ENCODE measurements at places on chromosomes 1 and 21. TPM values are rescaled to one million over a fixed set of nuclear protein-coding genes. Genes with fewer than 3 reads are reported as not detected.

The SLC30A10 gene
- 0.07 TPM for polyA plus RNA-seq

The MLLT11 gene
- 25.4 TPM for polyA plus RNA-seq

The MAP10 gene
- polyA plus RNA-seq = 6.4 TPM

The C1orf115 gene
- 27.9 TPM for polyA plus RNA-seq

The KPNA6 gene
- polyA plus RNA-seq = 32.2 TPM

The C1orf226 gene
- 15.9 TPM for polyA plus RNA-seq

The RAB25 gene
- 62.7 TPM for polyA plus RNA-seq

The NUAK2 gene
- polyA plus RNA-seq = 5.8 TPM

The ELAVL4 gene
- polyA plus RNA-seq = 3.4 TPM

The CEP104 gene
- polyA plus RNA-seq = 35.5 TPM

The TCHHL1 gene
- polyA plus RNA-seq = not detected

The LRP8 gene
- 5.1 TPM for polyA plus RNA-seq

The C1QA gene
- 14.3 TPM for polyA plus RNA-seq

The TMEM269 gene
- 0.44 TPM for polyA plus RNA-seq

The RHD gene
- 1.1 TPM for polyA plus RNA-seq

The BATF3 gene
- 1.6 TPM for polyA plus RNA-seq

The DYNLT4 gene
- not detected for polyA plus RNA-seq

The AMPD1 gene
- polyA plus RNA-seq = not detected

The CNKSR1 gene
- polyA plus RNA-seq = 11.7 TPM

The FAM72C gene
- 1.5 TPM for polyA plus RNA-seq

The BEND5 gene
- 30.2 TPM for polyA plus RNA-seq

The C1orf52 gene
- polyA plus RNA-seq = 40.6 TPM

The ADORA1 gene
- polyA plus RNA-seq = 6.4 TPM

The FCRL3 gene
- 0.19 TPM for polyA plus RNA-seq

The SLC35F3 gene
- polyA plus RNA-seq = 0.69 TPM

The SPRR3 gene
- not detected for polyA plus RNA-seq

The SH3GLB1 gene
- polyA plus RNA-seq = 87.5 TPM

The DCDC2B gene
- 0.74 TPM for polyA plus RNA-seq

The DHRS3 gene
- 85.7 TPM for polyA plus RNA-seq

The BMP8B gene
- 2.3 TPM for polyA plus RNA-seq

The ADORA3 gene
- polyA plus RNA-seq = 0.89 TPM

The NR0B2 gene
- 1.2 TPM for polyA plus RNA-seq

The CASQ2 gene
- polyA plus RNA-seq = 0.51 TPM

The NBPF6 gene
- polyA plus RNA-seq = not detected

The NUF2 gene
- 27.5 TPM for polyA plus RNA-seq

The MROH7 gene
- 2.9 TPM for polyA plus RNA-seq

The SVBP gene
- 75.9 TPM for polyA plus RNA-seq

The SLAMF9 gene
- not detected for polyA plus RNA-seq

The KLHDC8A gene
- 1.6 TPM for polyA plus RNA-seq

The XKR8 gene
- polyA plus RNA-seq = 9.1 TPM

The IFNLR1 gene
- 3.9 TPM for polyA plus RNA-seq

The SIM2 gene
- polyA plus RNA-seq = 22.3 TPM

All from right renal cortex interstitium (tissue), 3 donors.